H1 (cell line): ENCODE measurements at places on chromosomes 4 and X. TPM values are rescaled to one million over a fixed set of nuclear protein-coding genes. Genes with fewer than 3 reads are reported as not detected.

PAGE2 gene
- total RNA-seq, result not detected in 2 replicates

CXCL10 gene
- total RNA-seq, result not detected in 2 replicates

ADAM29 gene
- total RNA-seq, result not detected in 2 replicates

UGT2B15 gene
- total RNA-seq, result not detected in 2 replicates

RPL9 gene
- 1,161 and 1,163 TPM in 2 replicates for total RNA-seq

ITGB1BP2 gene
- 5.1 and 5.2 TPM in 2 replicates for total RNA-seq

FMR1NB gene
- not detected in 2 replicates for total RNA-seq

TMLHE gene
- 8.6 and 9.1 TPM in 2 replicates for total RNA-seq

ADRA2C gene
- total RNA-seq, result 13.8 and 14.8 TPM in 2 replicates

MEPE gene
- total RNA-seq, result not detected in 2 replicates

TCEAL6 gene
- not detected in 2 replicates for total RNA-seq

FRAS1 gene
- 106 and 109 TPM in 2 replicates for total RNA-seq

SERTM2 gene
- 0.38 and 0.58 TPM in 2 replicates for total RNA-seq
